ENCODE measurements at places on chromosomes 5 and 9.

DNA sequence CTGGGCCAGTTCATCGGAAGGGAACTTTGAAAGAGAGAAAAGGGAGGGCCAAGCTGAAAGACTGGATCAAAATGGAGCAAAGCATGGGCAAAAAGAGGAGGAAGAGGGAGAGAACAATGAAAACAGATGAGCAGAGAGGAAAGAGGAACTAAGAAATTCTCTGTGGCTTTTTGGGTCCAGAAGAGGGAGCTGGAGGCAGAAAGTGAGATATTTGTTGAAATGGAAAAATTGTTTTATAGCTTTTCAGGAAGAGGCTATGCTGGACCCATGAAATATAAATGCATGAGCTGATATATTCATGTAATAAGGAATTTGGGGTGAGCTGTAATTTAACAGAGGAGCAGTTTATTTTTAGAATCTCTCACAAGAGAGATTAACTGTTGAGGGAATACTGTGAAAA lies 457.3 kb downstream of the DMAC1 start:
- no peak for DNase-seq

- no peak for DNase-seq
Measured at GRCh38 chr5:88944751-88945531, 62.0 kb upstream of the MEF2C start.

GRCh38 chr5:176892663-176893062 lies 6.5 kb downstream of the HK3 start:
- no peak for DNase-seq

GRCh38 chr5:145471831-145472612 lies 363.1 kb downstream of the PRELID2 start:
- DNase-seq, result no peak

Data from CD4-positive, alpha-beta T cell treated with Interleukin-21 for 1 hour (primary cell).